ENCODE measurements at places on chromosomes 7 and 10.

DNA sequence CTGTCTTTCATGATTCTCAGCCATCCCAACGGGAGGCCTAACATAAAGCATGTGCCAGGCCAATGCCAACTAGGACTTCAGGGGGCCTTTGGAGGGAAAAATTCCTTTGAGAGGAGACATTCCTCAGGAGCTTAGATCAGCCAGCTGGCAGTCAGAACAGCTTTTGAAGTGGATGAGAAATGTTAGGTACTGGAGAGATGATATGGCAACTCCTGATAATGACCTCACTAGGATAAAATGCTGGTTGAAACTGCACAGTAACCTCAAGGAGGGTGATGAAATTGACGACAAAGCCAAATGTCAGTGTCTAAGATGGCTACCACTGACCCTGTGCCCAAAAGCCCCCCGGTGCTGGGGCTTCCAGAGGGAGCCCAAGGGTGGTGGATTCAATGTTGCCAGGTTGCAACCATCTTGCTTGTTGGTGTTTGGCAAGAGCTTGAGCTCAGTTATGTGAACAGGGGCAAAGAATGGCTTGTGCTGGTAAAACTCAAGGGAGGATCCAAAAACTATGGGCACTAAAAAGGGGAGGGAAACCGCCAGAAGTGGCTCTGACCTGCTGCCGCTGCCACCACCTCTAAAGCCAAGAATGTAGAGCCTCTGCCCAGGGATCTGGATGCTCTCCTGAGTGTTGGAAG is 121.2 kb downstream of the UBE2H start:
- no peaks in the 10 kb centered on the region for H3K27me3 ChIP-seq
- H3K4me1 ChIP-seq, result peaks cover 21% of the 10 kb centered on the region
- H3K36me3 ChIP-seq, result peaks cover 4% of the 10 kb centered on the region
- H3K27ac ChIP-seq, result peak overlapping the region; percentile 66

DNA sequence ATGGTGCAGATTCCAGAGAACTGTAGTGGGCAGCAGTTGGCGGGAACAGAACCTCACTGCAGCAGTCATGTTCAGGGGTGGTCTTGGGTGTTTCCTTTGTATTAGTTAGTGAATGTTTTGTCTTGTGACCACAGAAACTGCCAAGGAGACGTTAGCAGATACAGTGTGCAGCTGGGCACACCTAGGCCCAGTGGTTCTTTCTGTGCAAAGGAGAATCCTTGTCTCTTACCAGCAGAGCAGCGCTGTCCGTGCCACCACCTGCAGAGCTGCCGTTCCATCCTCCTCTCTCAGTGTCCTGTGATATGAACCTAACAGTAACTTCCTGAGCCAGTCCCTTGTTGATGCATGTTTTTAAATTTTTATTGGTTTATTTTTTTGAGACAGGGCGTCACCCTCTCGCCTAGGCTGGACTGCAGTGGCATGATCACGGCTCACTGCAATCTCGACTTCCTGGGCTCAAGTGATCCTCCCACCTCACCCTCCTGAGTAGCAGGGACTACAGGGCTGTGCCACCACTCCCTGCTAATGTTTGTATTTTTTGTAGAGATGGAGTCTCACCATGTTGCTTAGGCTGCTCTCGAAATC is 60.6 kb downstream of the WDR37 start:
- no peak overlapping the region for H3K4me3 ChIP-seq
- H3K36me3 ChIP-seq, result peaks cover 11% of the 10 kb centered on the region
- H3K4me1 ChIP-seq, result peaks cover 18% of the 10 kb centered on the region
- H3K27ac ChIP-seq, result no peak overlapping the region

- H3K27me3 ChIP-seq, result no peaks in the 10 kb centered on the region
- peaks cover 2% of the 10 kb centered on the region for H3K36me3 ChIP-seq
- no peak for DNase-seq
- no peak overlapping the region for H3K27ac ChIP-seq
Measured at GRCh38 chr7:99422186-99422585, 13.4 kb downstream of the BUD31 start.

GRCh38 chr7:43443381-43443780 is 139.5 kb upstream of the STK17A start:
- DNase-seq, result no peak
- H3K4me3 ChIP-seq, result no peak overlapping the region
- H3K4me1 ChIP-seq, result peaks cover 2% of the 10 kb centered on the region
- H3K27ac ChIP-seq, result no peak overlapping the region

DNA sequence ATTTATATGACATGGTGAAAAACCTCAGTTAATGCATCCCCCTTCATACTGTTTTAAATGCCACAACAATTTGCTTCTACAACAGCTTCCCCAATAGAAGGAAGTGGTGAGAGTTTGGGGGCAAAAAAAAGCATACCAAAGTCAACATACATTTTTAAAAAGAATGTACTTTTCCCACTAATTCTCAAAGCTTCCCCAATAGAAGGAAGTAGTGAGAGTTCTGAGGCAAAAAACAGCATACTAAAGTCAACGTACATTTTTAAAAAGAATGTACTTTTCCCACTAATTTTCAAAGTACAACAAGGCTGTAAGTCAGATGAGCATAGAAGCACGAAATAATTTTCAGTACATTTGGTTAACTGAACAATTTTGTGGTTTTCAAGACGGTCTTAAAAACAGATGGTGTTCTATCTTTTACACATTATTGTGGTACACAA is 24.0 kb downstream of the WASL start:
- DNase-seq, result no peak
- no peaks in the 10 kb centered on the region for H3K27me3 ChIP-seq
- H3K4me3 ChIP-seq, result no peak overlapping the region
- H3K36me3 ChIP-seq, result peaks cover 2% of the 10 kb centered on the region

DNA sequence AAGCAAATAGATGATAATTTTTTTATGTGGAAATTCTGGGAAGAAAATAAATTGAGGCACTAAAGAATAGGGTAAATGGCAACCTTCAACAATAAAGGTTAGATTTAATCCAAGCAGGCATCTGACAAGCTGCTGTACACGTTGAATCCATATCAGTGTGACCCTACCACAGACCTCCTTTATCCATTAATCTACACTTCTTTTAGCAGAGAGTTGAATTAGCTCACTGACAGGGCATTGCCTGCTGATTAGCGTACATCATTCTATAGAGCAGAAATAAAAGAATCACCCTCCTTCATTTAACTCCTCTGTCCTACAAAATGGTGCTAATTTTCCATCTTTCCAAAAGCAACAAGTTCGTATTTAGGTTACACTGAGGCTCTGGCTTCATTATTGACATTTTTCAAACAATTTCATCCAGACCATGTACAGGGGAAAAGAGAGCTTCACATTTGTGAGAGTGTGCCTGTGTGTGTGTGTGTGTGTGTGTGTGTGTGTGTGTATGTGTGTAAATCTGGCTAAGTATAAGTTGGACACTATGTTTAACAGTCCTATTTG is 356.0 kb downstream of the TFEC start:
- no peaks in the 10 kb centered on the region for H3K4me1 ChIP-seq
- H3K36me3 ChIP-seq, result peaks cover 2% of the 10 kb centered on the region
- DNase-seq, result no peak
- H3K4me3 ChIP-seq, result no peak overlapping the region
- peaks cover 2% of the 10 kb centered on the region for H3K27me3 ChIP-seq

GRCh38 chr7:73451780-73452398 is 18.3 kb downstream of the FZD9 start:
- H3K36me3 ChIP-seq, result peaks cover 10% of the 10 kb centered on the region
- H3K4me1 ChIP-seq, result peaks cover 7% of the 10 kb centered on the region
- H3K27me3 ChIP-seq, result no peaks in the 10 kb centered on the region

- no peaks in the 10 kb centered on the region for H3K27me3 ChIP-seq
- no peak overlapping the region for H3K27ac ChIP-seq
- no peak for DNase-seq
- H3K4me3 ChIP-seq, result no peak overlapping the region
- H3K4me1 ChIP-seq, result no peaks in the 10 kb centered on the region
- peaks cover 3% of the 10 kb centered on the region for H3K36me3 ChIP-seq
Measured at GRCh38 chr7:20998309-20998708, 211.6 kb upstream of the SP8 start.

- H3K4me3 ChIP-seq, result no peak overlapping the region
- DNase-seq, result no peak
- H3K27me3 ChIP-seq, result peaks cover 54% of the 10 kb centered on the region
- H3K36me3 ChIP-seq, result no peaks in the 10 kb centered on the region
Measured at GRCh38 chr10:129967579-129968019, 3.5 kb upstream of the EBF3 start.

- peaks cover 20% of the 10 kb centered on the region for H3K4me1 ChIP-seq
- peaks cover 16% of the 10 kb centered on the region for H3K27me3 ChIP-seq
- peaks cover 7% of the 10 kb centered on the region for H3K36me3 ChIP-seq
- peak overlapping the region; percentile 93 for H3K27ac ChIP-seq
- peak overlapping the region; percentile 87 for H3K4me3 ChIP-seq
Measured at GRCh38 chr7:87598234-87599009, 2.3 kb downstream of the ABCB1 start.

DNA sequence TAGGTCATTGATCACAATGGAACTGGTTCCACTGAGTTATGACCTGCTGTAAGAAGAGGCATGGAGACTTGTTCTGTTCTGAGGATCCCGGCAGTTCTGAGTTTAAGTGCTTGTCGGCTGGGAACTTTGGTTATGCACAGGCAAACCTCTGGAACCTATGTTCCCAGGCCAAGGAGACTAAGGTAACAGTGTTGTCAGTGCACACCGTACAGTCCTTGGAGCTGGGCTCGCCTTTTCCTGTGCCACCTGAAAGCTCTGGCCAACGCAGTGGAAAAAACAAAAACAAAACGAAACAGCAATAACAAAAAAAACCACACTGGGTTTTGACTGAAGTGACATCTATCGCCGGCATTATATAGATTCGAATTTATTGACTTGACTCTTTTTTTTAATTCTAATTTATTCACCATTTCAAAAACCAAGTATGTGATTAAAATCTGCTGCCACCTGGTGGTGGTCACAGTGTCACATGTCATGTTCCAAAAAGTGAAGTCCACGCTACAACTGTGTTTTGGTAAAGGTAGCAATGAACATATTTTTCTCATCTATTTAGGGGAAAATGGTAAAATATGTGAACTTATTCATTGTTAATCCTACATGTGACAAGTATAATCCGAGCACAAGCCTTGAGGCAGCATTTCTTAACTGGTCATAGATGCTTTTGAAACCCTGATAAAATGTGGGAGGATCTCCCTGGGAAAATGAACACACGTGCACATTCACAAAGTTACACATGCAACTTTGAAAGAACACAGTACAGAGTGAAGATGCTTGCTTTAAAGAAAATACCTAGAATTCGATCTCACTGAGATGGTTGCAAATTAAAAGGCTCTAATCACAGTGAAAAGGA is 113.8 kb upstream of the PPP2R2D start:
- peaks cover 35% of the 10 kb centered on the region for H3K27me3 ChIP-seq
- no peak overlapping the region for H3K4me3 ChIP-seq
- no peak for DNase-seq
- H3K36me3 ChIP-seq, result no peaks in the 10 kb centered on the region
- H3K27ac ChIP-seq, result no peak overlapping the region

DNA sequence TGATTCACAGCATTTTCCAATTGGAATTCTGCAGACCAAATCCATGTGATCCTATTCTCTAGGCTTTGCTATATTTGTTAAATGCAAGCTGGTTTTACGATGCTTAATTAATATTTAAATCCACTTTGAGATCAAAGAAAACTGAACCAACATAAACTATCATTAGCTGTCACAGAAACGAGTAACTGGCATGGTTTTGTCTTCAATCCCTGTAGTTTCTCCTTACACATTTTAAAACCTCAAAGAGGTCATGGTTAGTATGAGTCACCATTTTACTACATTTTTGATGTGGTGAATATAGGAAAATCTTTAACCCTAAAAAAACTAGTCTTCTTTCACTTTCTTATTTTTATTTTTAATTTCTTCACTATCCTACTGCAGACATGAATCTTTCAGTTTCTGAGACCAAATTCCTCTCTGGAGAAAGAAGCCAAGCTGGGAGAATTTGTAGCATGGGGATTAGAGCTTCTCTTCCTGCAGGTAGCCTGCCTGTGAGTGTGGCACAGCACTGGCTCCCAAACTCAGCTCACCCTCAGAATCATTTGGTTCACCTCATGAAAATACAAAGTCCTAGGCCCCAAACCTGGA is 8.7 kb upstream of the LIPM start:
- peaks cover 6% of the 10 kb centered on the region for H3K27me3 ChIP-seq
- no peak for DNase-seq
- H3K36me3 ChIP-seq, result no peaks in the 10 kb centered on the region

DNA sequence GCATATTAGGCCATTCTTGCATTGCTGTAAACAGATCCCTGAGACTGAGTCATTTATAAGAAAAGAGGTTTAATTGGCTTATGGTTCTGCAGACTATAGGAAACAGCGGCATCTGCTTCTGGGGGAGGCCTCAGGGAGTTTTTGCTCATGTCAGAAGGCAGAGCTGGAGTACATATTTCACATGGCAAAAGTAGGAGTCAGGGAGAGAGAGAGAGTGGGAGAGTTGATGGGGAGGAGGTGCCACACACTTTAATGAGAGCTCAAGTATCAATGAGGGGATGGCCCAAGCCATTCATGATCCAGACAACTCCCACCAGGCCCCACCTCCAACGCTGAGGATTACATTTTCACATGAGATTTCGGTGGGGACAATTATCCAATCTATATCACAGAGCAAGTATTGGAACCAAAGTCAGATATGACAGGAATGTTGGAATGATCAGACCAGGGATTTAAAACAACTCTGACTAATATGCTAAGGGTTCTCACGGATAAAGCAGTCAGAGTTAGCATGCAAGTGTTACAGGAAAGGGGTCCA is 795.3 kb upstream of the CELF2 start:
- no peaks in the 10 kb centered on the region for H3K27me3 ChIP-seq
- H3K27ac ChIP-seq, result no peak overlapping the region
- DNase-seq, result no peak
- no peak overlapping the region for H3K4me3 ChIP-seq
- no peaks in the 10 kb centered on the region for H3K4me1 ChIP-seq
- H3K36me3 ChIP-seq, result no peaks in the 10 kb centered on the region

DNA sequence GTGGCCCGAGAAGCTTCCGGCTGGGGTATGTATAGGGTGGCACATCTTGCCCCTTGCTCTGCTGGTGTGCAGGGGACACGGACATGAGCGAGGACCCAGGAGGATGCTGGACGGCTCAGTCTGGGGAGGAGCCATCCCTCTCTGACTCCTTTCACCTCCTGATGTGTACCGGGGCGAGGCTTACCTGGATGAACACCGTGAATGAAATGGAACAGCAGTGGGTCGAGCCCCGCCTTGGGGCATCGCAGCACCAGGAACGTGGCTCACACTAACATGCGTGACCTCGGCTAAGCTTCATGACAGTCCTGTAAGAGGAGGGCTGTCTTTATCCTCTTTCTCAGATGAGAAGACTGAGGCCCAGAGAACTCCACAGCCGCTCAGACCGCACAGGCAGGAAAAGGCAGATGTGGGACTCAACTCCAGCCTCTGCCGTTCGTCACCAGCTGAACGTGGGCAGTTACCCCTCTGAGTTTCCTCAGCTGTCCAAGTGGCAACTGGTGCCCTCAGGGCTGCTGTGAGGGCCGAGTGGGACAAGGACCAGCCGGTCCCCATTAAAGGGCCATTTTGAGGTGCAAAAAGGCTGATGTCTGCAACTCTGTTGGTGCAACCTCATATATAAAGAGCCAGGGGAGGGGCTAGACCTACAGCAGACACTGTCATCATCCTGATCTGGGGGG is 54.5 kb downstream of the INSIG1 start:
- H3K27me3 ChIP-seq, result peaks cover 29% of the 10 kb centered on the region
- H3K4me1 ChIP-seq, result no peaks in the 10 kb centered on the region
- no peaks in the 10 kb centered on the region for H3K36me3 ChIP-seq
- no peak for DNase-seq

GRCh38 chr10:102152545-102152890 is 329 bp downstream of the NOLC1 start:
- H3K4me3 ChIP-seq, result peak overlapping the region; percentile 95
- H3K36me3 ChIP-seq, result peaks cover 4% of the 10 kb centered on the region
- H3K4me1 ChIP-seq, result peaks cover 38% of the 10 kb centered on the region
- H3K27ac ChIP-seq, result peak overlapping the region; percentile 98
- no peaks in the 10 kb centered on the region for H3K27me3 ChIP-seq

Data from T-helper 17 cell (primary cell).